ENCODE measurements at places on chromosomes 5 and 9. TPM values are rescaled to one million over a fixed set of nuclear protein-coding genes. Genes with fewer than 3 reads are reported as not detected.

The GRIN1 gene
- 0.10 TPM for total RNA-seq

The PCDHA1 gene
- not detected for total RNA-seq

The STARD4 gene
- 82.0 TPM for total RNA-seq

The WDR38 gene
- not detected for total RNA-seq

The CLK4 gene
- 26.7 TPM for total RNA-seq

The ANKRD34B gene
- total RNA-seq, result not detected

The SLC44A1 gene
- 29.1 TPM for total RNA-seq

The OTULINL gene
- under 0.01 TPM for total RNA-seq

The CARD9 gene
- 0.65 TPM for total RNA-seq

The TMEM171 gene
- total RNA-seq, result 8.9 TPM
